ENCODE measurements at places on chromosomes 4 and X.

GRCh38 chr4:92606227-92606626 lies 302.5 kb downstream of the GRID2 start:
- no peak for DNase-seq

GRCh38 chrX:118221270-118221669 lies 104.7 kb upstream of the KLHL13 start:
- DNase-seq: no peak

DNA sequence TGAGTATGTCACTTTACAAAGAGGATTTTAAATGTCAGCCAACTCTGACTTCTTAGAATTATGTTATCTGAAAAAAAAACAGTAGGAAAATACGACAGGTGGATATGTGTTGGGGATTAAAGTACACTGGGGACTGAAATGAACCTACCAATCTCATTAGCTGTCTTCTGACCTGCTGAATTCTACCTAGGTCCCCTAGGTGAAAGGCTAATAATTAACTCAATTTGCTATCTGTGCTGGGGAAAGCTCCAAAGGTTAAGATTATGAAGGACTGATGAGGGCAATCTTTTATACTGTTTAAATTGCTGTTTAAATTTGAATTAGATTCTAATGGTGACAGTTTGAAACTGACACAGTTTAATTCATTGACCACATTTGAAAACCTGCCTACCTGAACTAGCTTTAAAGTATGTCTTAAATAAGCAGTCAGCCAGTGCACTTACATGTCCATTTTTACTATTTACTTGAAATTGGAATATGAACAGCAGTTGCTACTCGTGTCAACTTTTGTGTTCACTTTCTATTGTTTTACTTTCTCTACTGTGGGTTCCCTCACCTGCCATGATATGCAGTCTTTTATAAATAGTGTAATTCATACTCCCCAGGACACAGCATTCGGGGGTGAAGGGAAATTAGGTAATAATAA lies 977.3 kb downstream of the C4orf33 start:
- no peak for DNase-seq

DNA sequence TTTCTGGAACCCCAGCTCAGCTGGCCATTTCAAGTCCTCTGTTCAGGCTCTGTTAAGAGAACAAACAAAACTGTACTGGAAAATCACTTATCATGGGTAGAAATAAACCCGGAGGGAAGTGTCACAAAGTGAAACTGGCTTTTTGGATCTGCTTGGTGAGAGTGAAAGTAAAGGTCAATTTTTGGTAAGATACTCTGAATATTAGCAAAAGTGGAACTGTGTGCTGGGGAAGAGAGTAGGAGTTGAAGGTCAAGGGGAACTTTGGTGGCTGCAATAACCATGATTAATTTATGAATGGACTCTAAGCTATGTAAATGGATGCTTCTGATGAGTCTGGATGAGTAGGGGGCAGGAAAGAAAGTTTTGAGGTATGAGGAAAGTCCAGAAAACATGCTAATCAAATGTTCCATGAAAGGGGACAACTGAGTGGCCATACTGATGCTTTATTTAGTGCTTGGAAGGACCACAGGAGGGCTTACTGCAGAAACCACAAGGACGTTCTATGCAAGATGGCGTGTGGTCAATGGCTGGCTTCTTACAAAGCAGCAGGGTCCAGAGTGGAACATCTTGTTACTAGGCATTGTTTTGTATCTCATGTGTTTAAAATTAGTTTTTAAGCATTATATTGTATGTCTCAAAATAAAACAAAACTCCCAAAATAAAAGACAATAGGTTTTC lies 36.8 kb upstream of the TNIP3 start:
- no peak for DNase-seq

DNA sequence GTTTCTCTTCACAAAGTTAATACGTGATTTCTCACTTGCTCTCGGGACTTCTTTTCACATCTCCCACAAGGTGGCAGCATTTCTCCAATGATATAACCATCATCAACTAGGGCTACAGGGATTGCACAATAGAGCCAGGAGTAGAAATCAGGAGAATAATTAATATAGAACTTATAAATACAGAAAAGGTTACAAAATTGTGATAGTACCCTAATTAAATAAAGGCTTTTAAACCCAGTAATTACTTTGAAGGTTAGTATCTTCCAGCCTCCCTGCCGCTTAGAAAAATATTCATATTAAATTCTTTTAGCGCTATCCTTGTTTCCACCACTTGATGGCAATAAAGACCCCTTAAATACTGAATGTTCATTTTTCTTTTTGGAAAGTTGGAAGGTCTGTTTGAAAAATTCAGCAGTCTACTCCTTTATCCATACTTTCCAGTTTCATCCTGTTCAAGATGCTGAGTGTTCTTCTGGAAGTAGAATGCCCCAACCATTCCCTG lies 65.8 kb downstream of the RASGEF1B start:
- no peak for DNase-seq

Data from activated B cell treated with CpG ODN at 0.5 μM for 24 hours (primary cell).